ENCODE measurements at places on chromosomes 4 and X.
A peak's percentile ranks its signal among the peaks of the same experiment; 100 is the strongest.

GRCh38 chrX:120672389-120672788 lies 42.5 kb upstream of the C1GALT1C1 start:
- peak; percentile 84 for DNase-seq

GRCh38 chrX:78838709-78839108 lies 91.2 kb downstream of the LPAR4 start:
- no peak for DNase-seq

DNA sequence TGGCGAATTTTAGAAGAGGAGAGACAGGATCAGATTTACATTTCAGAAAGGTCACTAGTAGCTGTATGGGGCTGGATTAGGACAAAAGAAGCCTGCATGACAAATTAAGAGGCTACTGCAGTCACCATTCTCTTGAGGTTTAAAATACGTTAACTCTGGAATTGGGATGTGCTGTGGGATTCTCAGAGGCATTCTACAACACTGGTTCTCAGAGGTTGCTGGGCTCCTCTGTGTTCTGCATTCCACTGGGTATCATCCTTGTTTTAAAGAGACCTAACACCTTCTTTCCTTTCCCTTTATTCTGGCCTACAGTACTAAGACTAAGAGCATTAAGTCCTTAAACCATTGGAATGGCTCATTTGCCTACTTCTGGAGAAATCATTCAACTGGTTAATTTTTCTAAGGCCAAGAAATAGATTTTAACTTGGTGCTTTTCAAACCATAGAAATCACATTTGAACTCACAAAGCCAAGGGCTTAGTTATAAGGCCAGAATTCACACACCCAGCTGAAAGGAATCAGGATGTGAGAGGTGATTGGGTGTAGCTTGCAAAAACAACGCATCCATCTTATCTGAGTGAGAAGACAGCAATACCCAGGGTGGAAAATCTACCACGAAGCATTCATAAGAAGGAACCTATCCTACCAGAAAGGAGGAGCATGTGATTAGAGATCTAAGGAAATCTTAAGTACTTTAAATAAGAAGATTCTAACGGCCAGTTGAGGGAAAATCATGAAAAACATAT lies 116.6 kb downstream of the SHISA3 start:
- no peak for DNase-seq

DNA sequence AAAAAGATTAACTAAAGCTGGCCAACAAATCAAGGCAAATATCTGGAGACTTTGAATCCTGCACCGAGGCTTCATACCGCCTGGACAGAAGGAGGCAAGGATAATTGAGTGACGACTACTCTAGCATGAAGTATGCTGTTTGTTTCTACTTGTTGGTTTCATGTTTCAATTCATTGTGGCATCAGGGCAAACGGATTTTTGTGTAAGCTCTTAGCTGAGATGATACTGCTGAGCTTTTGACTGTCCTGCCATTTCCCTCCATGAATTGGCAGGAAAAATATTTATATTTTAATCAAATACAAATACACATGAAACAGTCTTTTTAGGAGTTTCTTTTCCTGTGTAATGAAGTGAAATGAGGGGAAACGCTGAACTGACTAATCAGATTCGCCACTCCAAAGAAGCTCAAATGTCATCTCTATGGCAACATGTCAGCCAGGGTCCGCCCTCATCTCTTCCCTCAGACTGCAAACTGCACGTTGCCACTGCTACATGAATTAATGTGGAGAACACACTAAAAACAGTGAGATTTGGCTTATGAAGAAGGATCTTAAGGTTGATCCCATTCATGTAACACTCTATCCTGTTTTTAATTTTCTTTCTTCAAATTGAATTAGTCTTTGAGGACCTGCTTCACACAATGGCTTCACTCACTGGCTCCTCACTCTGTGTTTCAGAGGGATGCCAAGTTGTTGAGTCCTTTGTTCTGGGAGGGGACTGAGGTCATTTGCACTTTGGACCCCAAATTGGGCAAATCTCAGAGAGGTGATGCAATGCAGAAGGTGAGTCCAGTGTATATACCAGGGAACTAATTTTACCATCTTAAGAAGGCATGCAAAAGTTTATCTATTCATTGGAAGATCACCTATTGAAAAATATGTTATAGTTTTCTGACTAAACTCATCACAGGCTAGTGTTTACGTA lies 149.6 kb upstream of the MID1 start:
- DNase-seq, result peak; percentile 51

DNA sequence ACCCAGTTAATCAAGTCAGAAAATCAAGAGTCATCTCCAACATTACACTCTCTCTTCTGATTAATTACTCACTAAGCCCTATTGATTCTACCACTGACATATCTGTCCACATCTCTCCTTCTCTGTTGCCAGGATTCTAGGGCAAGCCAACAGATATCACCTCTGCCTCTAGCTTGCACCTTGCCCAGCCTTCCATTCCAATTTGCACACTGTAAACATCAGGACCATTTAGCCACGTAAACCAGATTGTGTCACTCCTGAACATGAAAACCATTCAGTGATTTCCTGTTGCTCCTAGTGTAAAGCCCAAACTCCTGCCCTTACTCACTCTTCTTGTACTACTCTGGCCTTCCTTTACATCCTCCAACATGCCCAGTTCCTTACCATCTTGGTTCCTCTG lies 68.0 kb upstream of the PLS3 start:
- no peak for DNase-seq

DNA sequence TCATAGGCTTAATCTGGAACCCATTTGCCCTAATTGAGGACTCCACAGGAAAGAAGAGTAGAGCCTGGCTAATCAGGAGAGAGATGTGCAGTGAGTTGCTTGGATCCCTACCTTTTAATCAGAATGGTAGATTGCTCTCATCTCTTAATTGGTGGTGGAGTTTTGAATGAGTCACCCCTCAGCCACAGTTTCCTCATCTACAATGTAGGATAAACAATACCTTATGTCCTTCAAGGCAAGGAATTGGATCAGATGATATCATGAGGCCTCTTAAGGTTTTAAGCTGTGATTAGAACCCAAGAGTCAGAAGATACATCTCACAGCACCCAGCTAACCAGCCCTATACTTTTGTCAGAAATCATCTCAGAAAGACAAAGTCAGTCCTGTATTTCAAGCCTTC lies 39.1 kb downstream of the PDGFRA start:
- peak; percentile 19 for DNase-seq

DNA sequence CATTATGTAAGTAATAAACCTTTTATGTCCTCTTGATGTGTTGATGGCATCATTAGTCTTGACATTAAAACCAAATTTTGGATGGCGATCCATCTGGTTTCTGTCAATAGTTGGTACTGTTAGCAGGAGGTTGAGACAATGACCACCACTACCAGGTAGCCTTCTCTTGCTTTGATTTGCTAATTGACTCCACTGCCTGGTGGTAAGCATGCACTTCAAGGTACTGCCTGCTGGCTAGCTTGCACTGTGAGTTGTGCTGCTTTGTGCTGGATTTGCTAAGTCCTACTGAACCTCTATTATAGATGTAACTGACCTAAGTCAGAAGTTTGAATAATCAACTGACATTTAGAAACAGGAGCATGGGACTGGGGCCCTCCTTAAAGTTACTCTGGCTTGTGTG lies 46.3 kb downstream of the ATP1B4 start:
- no peak for DNase-seq

- DNase-seq, result no peak
Measured at GRCh38 chr4:1868293-1868692, 2.9 kb upstream of the NSD2 start.

DNA sequence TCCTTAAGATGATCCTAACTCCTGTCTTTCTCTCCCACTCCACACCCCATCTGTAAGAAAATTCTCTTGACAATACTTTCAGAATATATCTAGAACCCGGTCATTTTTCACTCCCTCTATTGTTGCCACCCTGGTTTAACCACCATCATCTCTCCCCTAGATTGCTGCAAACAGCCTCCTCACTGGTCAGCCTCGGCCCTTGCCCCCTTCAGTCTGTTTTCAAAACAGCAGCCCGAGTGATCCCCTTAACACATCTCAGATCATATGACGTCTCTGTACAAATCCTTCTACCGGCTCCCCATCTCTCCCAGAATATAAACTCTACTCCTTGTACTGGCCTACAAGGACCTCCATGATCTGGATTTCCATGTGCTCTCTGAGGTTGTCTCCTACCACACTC lies 35.2 kb upstream of the F9 start:
- no peak for DNase-seq

GRCh38 chr4:5471206-5471605 lies 237.2 kb downstream of the EVC2 start:
- DNase-seq, result no peak

GRCh38 chr4:74874753-74875367 lies 58.1 kb upstream of the PARM1 start:
- peak; percentile 75 for DNase-seq

DNA sequence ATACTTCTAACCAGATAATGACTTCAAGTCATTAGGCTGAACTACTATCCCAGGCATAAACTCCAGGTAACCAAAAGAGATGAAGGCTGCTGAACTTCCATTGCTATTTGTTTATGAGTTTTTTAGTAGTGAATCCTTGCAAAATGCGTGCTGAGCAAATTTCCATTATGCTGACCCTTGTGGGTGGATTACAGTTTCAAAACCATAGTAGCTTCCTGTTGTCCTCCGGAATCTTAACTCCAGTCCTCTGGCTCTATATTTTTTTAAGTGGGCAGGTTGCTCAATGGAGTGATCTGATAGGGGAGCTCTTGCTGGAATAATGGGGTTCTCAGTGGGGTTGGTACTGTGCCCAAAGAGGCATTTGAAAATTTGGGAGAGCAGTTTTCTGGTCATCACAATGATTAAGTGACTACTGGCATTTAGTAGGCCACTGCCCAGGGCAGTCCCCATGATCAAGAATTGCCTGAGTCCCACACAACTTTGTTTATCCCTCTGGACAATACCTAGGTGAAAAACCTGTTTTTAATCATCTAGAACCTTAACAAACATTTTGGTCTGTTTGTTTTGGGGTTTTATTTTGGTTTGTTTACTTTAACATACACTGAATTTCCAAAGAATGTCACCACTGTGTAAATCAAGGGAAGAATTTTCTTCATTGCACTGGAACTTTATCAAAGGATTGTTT lies 302.3 kb upstream of the GATB start:
- no peak for DNase-seq

DNA sequence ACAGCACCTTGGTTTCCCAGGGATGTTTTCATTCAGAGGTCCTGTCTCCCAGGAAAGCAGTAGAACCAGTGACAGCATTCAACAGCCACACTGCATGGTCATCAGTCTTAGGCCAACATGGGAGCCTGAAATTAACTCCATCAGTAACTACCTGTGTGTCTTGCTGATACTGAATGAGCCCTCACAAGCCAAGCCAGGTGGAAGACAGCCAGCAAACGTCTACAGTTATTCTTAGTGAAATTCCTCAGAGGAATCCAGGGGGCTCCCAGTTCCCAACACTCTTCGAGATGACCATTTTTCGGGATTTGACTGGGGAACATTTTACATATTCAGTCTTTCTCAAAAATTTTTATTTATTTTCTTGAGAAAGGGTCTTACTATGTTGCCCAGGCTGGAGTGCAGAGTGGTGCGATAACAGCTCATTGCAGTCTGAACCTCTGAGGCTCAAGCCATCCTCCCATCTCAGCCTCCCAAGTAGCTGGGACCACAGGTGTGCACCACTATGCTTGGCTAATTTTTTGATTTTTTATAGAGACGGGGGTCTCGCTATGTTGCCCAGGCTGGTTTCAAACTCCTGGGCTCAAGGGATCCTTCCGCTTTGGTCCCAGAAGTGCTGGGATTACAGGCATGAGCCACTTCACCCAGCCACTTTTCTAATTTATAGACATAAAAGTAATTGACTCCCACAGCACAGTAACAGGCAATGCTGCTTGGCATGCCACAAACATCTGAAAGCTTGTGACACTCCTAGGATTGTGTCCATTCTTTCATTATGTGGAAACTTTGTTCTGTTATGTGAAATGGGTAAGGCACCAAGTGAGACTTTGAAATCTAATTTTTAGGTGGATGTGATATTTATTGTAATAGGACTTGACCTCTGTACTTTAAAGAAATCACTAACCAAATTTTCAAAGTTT lies 116.9 kb downstream of the SOWAHB start:
- DNase-seq, result no peak

GRCh38 chrX:24464498-24464835 lies 619 bp upstream of the PDK3 start:
- no peak for DNase-seq

GRCh38 chr4:138199568-138200235 lies 42.4 kb downstream of the SLC7A11 start:
- DNase-seq, result peak; percentile 33

DNA sequence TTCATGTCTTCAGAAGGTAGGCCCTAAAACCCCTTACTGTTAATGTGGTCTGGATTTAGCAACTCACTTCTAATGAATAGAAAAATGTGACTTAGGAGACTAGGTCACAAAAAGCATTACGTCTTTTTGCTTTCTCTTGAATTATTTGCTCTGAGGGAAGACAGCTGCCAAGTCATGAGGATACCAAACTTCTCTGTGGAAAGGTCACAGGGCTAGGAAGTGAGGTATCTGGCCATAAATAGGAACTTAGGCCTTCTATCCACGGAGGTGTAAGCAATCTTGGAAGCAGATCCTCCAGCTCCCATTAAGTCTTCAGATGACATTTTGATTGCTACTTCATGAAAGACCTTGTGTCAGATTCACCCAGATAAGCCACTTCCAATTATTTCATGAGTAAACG lies 120.6 kb downstream of the JADE1 start:
- no peak for DNase-seq

DNA sequence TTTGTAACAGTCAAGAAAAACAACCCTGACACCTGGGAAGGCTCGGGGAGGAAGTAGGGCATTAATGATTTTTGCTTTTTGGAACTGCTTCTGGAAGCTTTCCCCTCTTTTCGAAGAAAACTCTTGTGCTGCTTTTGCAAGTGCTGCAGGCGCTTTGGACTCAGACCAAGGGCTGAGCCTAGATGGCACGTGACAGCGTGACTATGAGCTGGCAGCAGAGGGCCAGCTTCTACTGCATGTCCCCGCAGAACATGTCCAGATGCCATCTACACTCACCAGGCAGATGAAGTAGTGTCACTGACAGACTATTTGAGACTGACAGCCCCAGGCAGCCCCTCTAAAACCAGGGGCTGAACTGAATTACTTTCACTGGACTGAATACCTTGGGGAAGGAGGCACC lies 6.2 kb downstream of the NR0B1 start:
- DNase-seq, result no peak

DNA sequence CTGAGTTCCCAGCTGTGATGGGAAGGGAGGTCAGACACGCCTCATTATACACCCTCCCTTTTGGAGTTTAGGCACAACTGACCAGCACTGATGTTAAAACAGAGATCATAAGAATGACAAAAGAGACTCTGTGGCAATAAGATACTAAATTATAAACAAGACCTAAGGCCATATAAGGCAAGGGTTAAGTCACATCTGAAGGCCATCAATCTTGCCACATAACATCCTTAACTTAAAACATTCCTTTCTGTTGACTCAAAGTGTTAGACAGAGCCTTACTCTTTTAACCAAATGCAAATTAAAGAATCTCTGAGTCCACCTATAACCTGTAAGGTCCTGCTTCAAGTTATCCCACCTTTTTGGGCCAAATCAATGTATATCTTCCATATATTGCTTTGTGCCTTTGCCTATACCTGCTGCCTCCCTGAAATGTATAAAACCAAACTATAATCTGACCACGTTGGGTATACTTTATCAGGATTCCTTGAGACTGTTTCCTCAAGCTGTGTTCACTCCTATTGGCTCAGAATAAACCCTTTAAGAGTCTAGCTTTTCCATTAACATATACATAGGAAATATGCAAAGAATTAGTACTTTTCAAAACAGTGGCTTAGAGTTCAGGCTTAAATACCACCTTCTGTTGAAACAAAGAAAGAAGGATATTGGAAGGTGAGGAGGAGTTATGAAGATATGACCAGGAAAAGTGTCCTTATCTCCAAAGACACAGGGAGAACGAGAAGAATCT lies 214.4 kb upstream of the PPP1R2C start:
- DNase-seq, result peak; percentile 3

- DNase-seq, result no peak
Measured at GRCh38 chr4:1473718-1474117, 67.5 kb upstream of the NKX1-1 start.
